ENCODE measurements at places on chromosomes 1 and 21. TPM values are rescaled to one million over a fixed set of nuclear protein-coding genes. Genes with fewer than 3 reads are reported as not detected.

GRCh38 chr1:187921426-187921825 is 1092.7 kb downstream of the PLA2G4A start:
- DNase-seq, result no peak

DNA sequence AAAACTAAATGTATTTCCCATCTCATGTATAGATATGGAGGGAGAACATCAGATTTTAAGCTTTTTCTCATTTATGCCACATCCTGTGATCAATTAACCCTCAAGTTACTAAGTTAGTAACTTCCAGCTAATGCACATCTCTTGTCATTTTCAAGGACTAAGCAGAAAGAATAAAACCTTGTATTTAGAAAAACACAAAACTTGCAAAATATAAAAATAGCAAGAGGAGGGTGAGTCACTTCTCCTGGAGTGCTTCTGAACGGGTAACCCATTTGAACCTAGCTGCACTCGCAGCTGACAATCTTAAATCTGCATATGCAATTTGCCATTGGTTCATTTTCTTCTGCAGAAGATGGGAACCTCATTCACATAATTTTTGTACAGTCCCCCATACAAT is 500.5 kb downstream of the SETD4 start:
- DNase-seq, result no peak

GRCh38 chr1:198929961-198930599 is 291.2 kb downstream of the PTPRC start:
- DNase-seq, result peak; percentile 25

PRAMEF5 gene
- not detected for total RNA-seq

DNA sequence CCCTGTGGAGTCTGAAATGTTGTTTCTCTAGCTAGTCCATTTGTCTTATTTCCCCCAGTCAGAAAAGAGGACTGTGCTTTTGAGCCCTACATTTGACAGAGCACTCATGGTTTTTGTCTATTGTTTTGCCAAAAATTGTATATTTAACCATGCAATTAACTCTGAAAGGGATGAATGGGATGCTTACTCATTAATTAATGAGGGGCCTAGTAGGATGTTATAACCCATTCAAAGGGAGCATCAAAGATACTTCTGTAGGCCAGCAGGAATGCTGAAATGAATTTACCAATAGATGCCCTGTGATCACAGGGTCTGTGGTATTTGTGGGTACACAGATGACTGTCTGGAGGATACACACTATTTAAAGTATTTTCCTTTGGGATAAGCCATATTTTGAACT is 147.7 kb downstream of the FCRL5 start:
- DNase-seq, result no peak

LY9 gene
- total RNA-seq, result not detected

- DNase-seq, result peak; percentile 89
These were observed 996 bp upstream of the TMEM51 start for GRCh38 chr1:15152318-15153183.

DNA sequence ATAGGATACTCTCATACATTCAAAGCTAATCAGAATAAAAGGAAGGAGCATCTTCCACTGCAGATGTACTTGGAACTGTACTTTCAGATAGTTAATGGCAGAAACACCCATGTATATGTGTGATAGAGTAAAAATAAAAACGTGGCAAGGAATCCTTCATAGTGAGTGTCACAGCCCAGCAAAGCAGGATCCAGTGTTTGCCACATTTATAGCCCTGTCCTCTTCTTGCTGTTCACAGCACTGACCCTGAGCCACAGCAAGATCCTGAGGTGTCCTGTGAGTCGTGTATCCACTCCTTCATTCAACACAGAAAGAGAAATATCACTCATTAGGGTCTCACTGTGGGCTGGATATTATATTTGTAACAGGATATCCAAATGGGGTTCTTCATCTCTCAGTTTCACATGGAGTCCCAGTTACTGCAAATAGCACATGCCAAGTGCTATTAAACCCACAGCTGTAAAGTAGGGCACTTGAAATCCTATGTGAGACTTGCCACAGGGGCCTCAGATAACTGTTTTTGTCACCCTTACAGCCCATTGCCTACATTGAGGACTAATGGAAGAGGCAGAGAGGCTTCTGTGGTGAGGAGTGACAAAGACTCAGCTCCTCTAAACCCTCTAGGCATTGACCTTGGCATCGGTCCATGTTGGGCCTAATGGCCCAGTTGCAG is 41.3 kb downstream of the CYP2J2 start:
- no peak for DNase-seq

DNA sequence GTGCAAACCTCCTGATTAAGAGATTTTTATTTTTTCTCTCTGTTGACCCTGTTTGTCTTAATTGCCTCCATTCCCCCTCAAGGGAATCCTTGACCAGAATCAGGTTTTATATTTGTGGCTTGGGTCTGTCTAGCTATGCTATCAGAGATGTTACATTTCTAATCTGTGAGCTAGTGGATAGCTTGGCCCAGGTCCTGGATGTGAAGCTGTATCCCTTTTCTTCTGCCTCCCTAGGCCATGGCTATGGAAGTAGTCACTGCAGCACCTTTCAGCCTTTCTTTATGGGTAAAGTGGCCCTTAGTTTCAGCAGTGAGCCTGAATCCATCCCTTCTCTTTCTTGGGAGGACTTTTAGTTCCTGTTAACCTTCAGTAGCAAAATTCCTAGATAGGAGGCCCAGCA is 17.0 kb upstream of the ANGEL2 start:
- DNase-seq, result no peak

GRCh38 chr1:26317612-26318337 is at the start of gene CD52:
Gene CD52 (plus strand): TSS chr1:26317958. CDS start chr1:26318018, 60 bp downstream.
- DNase-seq, result no peak

- DNase-seq, result no peak
These were observed 38.0 kb downstream of the KCTD3 start for GRCh38 chr1:215605011-215605621.

KCNN3 gene
- not detected for total RNA-seq

- peak; percentile 63 for DNase-seq
These were observed 93.0 kb downstream of the DYRK1A start for GRCh38 chr21:37459575-37459974.

INSRR gene
- not detected for total RNA-seq

TBX19 gene
- 0.47 TPM for total RNA-seq

- no peak for DNase-seq
These were observed 89.5 kb upstream of the PLXNA2 start for GRCh38 chr1:208333676-208334075.

DNA sequence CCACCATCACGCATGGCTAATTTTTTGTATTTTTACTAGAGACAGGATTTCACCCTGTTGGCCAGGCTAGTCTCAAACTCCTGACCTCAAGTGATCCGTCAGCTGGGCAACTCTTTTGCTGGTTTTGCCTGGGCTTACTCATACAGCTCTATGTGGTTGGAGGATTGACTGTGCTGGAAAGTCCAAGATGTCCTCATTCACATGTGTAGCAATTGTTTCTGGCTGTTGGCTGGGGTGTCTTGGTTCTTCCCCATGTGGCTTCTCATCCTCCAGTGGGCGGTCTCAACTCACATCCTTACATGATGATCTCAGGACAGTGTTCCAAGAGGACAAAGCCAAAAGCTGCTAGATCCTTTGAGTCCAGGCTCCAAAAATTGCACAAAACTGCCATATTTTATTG is 53.3 kb downstream of the TEX35 start:
- DNase-seq, result no peak

DNA sequence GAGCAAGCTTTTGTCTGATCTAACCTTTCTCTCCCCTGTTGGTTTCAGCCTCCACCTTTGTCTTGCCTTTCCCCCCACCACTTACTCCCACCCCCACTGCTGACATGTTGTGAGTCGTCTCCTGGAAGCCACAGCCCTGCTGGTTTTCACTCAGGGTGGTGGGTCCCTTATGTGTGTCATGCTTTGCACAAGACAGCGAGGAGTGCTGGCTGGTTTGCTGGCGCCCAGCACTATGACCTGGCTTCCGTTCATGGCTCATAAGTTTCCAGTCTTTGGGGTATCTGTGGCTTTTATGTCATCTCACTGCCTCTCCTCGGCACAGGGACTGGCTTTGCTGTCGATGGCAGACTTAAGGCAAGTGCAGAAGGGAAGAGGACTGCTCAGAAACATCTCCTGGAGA is 177.7 kb downstream of the KIF26B start:
- DNase-seq, result no peak

PRR9 gene
- not detected for total RNA-seq

- no peak for DNase-seq
These were observed 57.4 kb upstream of the TARS2 start for GRCh38 chr1:150429805-150430204.

- DNase-seq, result no peak
These were observed 40.4 kb downstream of the KIAA0040 start for GRCh38 chr1:175152006-175152652.

RORC gene
- not detected for total RNA-seq

GRCh38 chr1:63632110-63632509 is 38.9 kb downstream of the PGM1 start:
- no peak for DNase-seq

DNA sequence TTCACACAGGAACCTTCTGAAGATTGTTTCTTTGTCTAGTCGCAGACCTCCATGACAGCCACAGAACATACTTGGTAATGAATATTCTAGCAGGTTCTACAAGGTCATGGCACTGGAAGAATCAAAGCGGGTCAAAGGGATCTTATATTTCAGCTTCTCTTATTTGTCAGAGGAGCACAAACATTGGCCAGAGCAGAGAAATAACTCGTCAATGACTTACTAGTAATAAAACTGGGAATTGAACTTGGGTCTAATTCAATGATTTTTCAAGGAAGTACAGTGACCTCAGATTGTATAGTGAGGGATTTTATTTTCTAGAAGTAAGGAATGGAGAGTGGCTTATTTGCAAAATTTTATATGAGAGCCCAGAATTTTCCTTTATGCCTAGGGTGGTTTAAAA is 290.8 kb upstream of the PLXNA2 start:
- DNase-seq, result no peak

GRCh38 chr21:25329227-25329825 is 278.0 kb downstream of the MRPL39 start:
- DNase-seq, result no peak

DNA sequence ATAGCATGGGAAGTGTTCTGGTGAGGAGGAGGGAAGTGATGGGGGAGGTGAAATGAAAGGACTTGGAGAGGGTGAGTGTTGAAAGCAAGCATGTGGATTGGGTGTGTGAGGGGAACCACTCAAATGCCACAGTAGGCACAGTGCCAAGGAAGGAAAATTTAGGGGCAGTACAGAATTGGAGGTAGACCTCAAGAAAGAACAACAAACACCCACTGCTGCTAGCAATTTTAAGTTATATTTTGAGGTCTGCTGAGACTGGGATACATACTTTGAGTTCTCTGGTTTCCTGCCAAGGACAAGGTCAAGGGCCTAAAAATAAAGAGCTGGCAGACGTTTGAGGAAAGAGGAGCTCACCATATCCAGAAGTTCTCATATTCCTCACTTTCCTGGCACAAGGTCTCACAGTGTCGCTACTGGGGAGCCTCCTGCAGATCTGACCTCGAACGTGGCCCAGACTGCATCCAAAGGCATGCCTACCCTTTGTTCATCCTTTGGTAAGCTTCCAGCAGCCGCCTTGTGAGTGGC is 104.0 kb downstream of the BRINP2 start:
- DNase-seq, result no peak

DNA sequence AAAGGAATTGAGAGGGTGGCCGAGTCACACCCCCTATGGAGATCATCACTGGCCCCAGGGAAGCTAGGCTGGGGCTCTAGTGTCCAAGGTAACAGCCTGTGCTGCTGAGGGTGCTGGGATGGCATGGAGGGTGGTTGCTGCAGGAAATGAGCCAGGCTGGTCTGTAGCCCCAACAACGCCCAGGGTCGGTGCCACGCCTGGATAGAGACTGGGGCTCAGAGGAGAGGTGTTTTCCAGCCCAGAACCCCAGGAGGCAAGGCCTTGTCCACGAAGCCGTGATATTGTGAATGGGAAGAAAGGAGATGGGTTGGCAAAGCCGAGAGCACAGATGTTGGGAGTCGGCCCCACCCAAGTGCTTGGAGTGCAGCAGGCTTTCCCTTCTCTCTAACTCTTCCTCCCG is 68.9 kb upstream of the ACTRT2 start:
- no peak for DNase-seq

- no peak for DNase-seq
These were observed 4.0 kb upstream of the PDE9A start for GRCh38 chr21:42649122-42650032.

DNA sequence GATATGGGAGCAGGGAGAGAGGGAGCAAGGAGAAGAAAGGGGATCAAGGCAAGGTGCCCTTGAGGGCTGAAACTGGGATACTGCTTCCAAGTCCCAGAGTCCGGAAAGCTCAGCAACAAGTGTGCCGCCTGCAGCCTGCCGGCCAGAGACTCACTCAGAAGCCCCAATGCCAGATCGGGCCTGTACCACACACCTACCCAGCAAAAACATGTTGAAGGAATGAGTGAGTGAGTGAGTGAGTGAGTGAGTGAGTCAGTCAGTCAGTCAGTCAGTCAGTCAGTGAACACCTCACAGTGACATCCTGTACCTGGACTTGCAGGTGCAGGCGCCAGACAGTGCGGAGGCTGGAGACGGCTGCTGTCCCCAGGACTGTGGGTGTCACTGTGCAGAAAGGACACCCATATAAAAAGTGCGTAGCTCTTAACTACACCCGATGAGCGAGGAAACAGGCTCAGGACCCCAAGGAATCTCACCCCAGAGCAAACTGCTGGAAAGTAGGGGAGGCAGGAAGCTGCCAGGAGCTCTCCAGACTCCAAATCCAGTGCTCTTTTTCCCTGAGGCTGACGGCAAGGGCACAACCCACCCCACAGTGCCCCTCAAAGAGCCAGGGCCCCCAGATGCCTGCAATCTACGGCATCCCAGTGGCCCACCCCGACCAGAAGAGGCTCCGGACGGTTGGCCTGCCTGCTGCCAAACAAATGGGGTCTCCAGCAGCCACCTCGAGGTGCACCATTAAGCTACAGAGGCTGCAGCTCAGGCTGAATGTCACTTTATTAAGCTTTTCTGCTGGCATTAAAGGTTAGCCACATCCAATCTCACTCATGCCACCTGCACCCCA is 261.7 kb downstream of the NPHP4 start:
- DNase-seq, result no peak

KRTAP20-4 gene
- total RNA-seq, result not detected

DNA sequence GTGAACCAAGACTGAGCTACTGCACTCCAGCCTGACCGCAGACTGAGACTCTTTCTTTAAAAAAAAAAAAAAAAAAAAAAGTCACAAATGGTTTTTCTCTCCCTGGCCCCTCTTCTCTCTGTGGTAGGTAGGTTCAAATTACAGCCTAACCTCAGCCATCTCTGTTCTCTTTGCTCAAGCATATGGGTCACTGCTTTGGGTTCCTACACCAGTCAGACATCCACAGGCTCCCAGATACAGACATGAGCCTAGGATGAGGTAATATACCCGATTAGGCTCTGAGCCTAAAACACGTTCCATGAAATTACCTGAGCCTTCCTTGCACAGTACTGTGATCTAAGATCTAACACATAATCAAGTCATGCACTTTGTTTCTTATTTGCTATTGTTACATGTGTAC is 90.5 kb upstream of the JAK1 start:
- no peak for DNase-seq
